Anterior cingulate cortex (tissue), 58 donors: ENCODE measurements at places on chromosomes 6 and 20.

- no peak for DNase-seq
Observed at GRCh38 chr6:11952316-11952715, 59.8 kb upstream of the HIVEP1 start.

GRCh38 chr6:24493945-24494820 is 586 bp upstream of the ALDH5A1 start:
- DNase-seq = no peak

DNA sequence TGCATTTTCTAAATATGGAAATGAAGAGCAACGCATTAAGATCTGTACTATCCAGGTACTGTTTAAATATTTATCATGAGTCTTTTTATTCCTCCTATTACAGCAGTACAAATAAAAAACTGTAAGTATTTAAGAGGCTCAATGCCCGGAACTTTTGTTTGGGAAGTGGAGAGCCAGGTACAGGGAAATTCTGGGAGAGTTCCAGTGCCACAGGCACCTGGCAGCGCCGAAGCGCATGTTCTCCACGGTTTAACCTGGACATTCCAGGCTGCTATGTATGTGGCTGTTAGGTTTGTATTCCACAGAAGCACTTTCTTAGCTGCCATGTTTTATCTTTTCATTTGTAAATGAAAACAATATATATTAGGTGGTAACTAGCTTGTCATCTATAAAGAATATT is 81.7 kb downstream of the PREP start:
- no peak for DNase-seq

GRCh38 chr20:18005990-18006364 is 37.2 kb downstream of the MGME1 start:
- DNase-seq = no peak

DNA sequence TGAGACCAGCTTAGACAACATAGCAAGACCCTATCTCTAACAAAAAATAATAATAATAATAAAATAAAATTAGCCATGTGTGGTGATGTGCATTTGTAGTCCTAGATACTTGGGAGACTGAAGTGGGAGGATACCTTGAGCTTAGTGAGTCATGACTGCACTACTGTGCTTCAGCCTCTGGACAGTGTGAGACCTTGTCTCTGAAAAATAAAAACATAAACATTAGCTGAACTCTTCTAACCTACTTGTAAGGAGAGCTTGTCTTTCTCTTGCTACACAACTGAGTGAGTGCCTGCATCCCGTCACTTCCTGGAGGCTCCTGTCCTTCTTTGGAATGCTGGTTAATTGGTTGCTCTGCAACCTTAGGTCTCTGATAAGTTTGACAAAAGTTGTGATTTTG is 5.1 kb upstream of the DBNDD2 start:
- DNase-seq = no peak

GRCh38 chr6:163226836-163227485 is 187.6 kb upstream of the QKI start:
- no peak for DNase-seq

DNA sequence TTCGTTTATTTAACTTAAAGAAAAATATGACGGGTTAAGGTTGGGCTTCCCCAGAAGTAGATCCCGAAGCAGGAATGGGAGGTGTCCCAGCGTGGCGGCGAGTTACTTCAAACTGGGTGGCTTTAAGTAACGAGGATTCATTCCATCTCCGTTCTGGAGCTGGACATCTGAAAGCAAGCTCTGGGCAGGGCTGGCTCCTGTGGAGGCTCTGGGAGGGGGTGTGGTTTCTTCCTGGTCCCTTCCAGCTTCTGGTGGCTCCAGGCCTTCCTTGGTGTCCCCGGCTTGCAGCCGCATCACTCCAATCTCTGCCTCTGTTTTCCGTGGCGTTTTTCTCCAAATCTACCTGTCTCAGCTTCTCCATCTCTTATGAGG is 47.3 kb upstream of the BHLHE23 start:
- no peak for DNase-seq

- no peak for DNase-seq
Observed at GRCh38 chr6:47573109-47573508, 95.5 kb downstream of the CD2AP start.

DNA sequence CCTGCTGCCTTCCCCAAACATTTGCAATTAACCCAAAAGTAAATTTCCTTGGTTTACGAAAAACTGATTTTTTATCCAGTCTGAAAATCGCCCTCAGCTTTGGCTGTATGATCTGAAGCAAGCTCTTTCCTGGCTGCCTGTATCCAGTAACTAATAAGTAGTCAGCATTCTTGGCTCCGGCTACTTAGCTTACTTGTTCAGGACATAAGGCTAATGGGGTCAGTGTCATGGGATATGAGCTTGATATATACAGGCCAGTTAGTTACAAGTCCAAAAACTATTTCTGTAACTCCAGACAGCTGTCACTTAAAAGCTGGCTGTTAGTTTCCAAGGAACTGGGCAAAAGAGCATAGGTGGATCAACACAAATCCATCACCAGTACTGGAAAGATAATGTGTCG is 56.2 kb downstream of the KHDC1L start:
- DNase-seq = no peak

DNA sequence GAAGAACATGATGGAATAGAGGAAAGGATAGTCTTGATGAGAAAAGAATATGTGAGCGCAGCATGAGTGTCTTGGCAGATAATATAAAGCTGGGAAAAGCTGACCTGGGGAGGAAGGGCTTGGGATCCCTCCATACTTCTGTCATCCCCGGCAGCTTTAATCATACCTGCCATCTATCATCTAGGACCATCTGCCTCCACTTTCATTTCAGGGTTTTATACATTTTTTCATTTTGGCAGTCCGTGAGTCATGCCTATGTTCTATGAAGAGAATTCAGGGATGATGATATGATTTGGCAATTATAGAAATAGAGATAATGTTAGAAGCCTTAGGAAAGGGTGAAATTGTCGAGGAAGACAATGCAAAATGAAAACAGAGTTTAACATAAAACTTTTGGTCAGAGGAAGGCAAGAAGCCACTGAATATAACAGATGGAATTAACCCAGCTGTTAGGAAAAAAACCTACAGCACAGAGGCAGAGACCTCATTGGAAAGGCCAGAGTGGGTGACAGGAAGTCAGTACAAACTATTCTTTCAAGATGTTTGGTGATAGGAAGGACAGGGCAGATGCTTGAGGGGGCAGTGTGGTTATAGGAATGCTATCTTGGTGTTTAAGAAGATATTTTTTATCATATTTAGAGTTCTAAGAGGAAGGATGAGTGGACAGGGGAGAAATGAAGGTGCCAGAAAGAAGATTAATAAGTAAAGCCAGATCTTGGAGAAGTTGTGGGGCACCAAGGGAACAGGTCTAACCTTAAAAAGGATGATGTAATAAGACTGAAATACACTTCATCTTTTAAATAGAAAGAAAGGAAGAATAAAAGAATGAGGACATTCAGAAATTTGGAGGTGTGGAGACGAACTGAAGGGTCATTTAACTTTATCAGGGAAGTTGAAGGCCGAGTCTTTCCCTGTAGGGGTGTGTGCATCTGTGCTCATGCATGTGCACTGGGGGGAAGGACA is 37.8 kb downstream of the MARCKS start:
- no peak for DNase-seq

DNA sequence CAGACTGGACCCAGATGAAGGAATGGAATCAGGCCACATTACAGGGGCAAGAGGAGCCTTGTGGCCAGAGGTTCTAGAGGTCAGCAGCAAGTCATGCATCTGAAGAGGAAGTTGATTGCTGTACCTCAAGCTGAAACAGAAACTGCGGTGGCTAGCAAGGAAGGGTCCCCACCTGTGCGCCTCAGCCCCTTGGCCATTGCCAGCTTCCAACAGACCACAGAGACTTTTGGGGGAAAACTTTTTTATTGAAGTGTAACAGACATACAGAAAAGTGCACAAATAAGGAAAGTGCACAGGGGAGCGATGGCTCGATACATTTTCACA is 26.8 kb upstream of the SLC9A8 start:
- no peak for DNase-seq

GRCh38 chr20:18032977-18033892 is 24.5 kb downstream of the OVOL2 start:
- no peak for DNase-seq

DNA sequence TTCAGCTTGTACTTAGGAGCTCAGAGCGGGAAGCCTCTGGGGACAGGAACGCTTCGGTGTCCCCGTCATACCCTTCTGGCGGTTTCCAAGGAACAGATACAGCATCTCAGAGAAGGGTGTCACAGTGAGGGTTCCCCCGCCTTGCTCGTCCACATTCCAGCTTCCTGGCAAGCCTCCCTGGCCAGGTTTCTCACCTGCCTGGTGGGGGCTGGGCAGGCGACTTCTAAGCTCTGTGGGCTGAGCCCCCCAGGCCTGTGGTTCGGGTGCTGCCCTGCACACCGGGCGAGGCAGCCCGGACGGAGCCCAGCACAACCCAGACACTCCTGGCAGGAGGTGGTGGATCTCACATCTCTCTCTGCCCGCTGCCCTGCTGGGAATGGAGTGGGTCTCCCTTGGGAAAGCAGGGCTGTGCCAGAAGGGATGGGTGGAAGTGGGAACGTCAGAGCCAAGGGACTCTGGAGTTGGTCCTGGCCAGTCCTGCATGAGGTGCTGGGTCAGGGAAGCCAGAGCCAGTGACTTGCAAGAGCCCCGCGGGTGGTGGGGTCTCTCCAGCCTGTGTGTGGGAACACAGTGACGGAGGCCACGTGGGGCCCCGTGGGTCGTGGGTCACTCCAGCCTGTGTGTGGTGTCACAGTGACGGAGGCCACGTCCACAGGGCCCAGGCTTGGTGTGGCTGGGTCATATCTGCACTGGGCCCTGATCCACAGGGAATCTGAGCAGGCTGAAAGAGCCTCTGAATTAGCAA is 47.7 kb upstream of the SMOC2 start:
- DNase-seq = no peak

DNA sequence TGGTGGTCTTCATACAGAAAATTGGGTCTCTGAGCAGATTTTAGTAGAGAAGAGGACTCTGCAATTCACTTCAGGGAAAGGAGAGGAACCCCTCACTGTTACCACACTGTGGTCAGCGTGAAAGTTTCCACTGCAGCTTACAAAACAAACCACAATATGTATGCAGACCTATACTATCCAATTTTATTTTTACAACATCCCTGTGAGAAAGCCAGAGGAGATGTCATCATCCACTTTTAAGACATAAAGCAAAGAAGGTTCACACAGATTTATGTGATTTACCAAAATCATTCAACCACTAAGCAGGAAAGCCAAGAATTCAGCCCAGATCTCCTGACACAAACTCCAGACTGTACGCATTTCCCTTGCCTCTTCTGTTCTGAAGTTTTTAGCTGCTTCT is 442.4 kb downstream of the FRK start:
- DNase-seq = no peak

GRCh38 chr20:50012282-50013263 is 29.8 kb downstream of the SNAI1 start:
- no peak for DNase-seq

DNA sequence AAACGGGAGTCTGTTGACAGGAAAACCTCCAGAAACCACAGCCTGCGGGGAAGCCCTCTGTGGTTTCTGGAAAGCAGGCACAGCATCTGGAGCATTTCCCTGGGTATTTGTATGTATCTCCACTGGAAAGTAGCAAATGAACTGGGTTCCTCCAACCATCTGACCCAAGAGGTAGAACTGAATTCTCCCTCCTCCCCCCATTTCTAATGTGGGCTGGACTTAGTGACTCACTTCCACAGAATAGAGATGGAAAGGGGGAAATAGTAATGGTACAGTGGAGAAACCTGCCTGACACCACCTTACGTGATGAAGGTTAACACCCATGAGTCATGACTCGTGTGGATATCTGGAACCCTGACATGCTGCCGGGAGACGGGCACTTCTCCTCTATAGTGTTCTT is 51.9 kb upstream of the XRN2 start:
- DNase-seq = no peak

DNA sequence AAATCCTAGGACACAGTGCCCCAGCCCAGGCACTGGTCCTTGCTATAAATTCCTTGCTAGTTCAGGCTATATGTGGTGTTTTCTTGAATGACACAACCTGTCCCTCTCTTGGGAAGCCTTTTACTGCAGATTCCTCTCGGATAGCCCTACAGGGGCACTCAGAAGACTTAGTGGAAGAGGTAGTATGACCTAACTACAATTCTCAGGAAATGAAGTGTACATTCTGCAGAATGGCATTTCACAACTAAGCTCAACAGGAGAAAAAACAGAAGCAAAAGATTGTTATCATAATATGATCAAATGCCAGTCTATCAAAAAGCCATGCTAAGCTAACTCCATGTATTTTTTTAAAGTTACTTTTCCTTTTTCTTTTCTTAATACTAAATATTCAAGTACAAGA is 66.3 kb upstream of the FBXL4 start:
- no peak for DNase-seq

- DNase-seq = no peak
Observed at GRCh38 chr6:41487860-41488432, 58.2 kb upstream of the FOXP4 start.

GRCh38 chr20:35066194-35066593 is 26.4 kb downstream of the TRPC4AP start:
- DNase-seq = no peak

GRCh38 chr20:59602546-59603080 is 1.7 kb upstream of the PHACTR3 start:
- no peak for DNase-seq

GRCh38 chr6:170270984-170271593 is 19.8 kb downstream of the DLL1 start:
- no peak for DNase-seq

GRCh38 chr6:25147223-25147622 is 132.0 kb upstream of the CARMIL1 start:
- DNase-seq = no peak

GRCh38 chr6:109292983-109293586 is 89.2 kb downstream of the CD164 start:
- DNase-seq = no peak

- no peak for DNase-seq
Observed at GRCh38 chr20:58127701-58128111, 100.7 kb downstream of the ANKRD60 start.

GRCh38 chr6:11711984-11712711 is 66.5 kb downstream of the ADTRP start:
- no peak for DNase-seq

DNA sequence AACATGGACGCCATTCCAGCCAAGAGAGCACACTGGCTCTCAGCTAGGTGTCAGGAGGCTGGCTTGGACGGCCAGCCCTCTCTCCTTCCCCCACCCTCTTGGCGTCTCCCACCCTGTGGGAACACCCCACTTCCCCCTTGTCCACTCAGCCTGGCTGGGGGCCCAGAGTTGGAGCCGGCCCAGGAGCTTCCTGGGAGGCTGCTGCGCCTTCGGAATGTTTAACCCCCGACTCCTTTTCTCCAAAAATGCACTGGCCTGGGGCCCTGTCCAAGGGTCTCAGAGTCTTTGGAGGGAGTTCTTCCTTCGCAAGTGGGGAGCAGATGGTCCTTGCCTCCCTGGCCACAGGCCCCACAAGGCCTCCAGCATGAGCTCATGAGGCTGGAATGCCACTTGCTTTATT is 4.1 kb downstream of the ADAM33 start:
- DNase-seq = peak; percentile 44

GRCh38 chr20:44030394-44030793 is 115.7 kb downstream of the TOX2 start:
- no peak for DNase-seq

DNA sequence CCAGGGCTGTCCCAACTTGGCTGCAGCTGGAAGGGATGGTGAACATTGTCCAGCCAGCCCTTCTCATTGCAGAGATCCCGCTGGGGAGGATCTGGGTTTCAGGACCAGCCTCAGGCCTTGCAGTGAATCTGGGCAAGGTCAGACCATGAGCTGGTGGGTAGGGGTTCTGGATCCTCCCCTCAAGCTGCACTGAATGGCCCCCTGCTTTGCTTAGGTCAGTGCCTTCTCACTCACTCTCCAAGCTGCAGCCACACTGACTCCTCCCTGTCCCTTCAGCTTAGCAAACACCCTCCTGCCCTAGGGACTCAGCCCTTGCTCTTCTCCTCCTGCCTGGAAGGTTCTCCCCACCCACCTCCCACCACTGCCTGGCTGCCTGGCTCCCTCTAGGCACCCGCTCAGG is 95.3 kb upstream of the KCNG1 start:
- no peak for DNase-seq
